ENCODE measurements at places on chromosomes 5 and 9.
A peak's percentile ranks its signal among the peaks of the same experiment; 100 is the strongest.

DNA sequence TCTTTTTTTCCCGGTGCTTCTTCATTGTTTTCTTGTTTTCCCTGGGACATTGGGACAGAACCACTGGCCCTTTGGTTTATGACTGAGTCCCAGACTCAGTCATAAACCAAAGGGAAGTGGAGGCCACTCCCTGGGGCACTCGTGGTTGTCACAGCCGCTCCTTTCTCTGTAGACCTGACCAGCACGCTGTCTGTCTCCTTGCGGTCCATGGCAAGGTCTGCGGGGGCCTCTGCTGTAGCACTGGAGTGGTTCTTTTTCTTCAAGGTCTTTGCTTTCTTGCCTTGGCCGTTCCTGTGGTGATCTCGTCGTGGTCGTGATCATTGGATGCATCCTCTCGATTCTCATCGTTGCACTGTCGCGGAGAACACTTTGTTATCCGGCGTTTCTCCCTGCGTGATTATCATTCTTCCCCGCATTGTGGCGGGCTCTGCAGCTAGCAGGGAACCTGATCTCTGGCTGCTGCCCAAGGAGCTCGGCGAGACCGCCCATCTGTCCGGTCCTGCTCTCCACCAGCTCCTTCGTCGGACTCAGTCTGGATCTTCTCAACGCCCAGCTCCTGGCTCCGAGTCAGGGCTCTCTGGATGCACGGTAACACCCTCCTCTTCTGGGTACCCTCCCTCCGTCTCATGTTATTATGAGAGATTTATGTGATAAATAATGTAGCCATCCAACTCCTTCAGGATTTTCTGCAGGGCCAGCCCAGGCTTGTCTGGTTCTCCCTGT, 43.5 kb upstream of the MPDZ start:
- no peak for DNase-seq

GRCh38 chr9:123067136-123067535, 33.7 kb downstream of the GPR21 start:
- no peak for DNase-seq

GRCh38 chr5:126014676-126015075, 408.5 kb upstream of the GRAMD2B start:
- DNase-seq, result peak; percentile 32

GRCh38 chr5:148125641-148126040, 42.7 kb upstream of the SPINK14 start:
- no peak for DNase-seq

GRCh38 chr9:125993466-125993865, 246.3 kb downstream of the PBX3 start:
- no peak for DNase-seq

DNA sequence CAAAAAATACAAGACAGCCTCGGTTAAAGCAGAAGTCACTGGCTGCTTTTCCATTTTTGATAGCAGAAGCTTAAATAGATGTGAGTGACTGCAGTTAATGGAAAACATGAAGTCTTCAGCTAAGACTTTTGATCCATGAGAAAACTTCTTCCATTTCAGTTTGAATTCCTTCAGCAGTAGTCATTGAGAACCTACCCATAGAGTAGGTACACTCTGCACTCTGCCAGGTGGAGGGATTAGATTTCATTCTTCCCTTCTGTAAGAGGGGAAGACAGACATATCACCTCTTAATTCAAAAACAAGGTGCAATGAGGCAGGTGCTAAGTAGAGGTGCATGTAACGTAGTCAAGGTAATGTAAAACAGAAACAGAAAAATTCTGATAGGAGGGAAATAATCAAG, 26.7 kb upstream of the XPA start:
- no peak for DNase-seq

DNA sequence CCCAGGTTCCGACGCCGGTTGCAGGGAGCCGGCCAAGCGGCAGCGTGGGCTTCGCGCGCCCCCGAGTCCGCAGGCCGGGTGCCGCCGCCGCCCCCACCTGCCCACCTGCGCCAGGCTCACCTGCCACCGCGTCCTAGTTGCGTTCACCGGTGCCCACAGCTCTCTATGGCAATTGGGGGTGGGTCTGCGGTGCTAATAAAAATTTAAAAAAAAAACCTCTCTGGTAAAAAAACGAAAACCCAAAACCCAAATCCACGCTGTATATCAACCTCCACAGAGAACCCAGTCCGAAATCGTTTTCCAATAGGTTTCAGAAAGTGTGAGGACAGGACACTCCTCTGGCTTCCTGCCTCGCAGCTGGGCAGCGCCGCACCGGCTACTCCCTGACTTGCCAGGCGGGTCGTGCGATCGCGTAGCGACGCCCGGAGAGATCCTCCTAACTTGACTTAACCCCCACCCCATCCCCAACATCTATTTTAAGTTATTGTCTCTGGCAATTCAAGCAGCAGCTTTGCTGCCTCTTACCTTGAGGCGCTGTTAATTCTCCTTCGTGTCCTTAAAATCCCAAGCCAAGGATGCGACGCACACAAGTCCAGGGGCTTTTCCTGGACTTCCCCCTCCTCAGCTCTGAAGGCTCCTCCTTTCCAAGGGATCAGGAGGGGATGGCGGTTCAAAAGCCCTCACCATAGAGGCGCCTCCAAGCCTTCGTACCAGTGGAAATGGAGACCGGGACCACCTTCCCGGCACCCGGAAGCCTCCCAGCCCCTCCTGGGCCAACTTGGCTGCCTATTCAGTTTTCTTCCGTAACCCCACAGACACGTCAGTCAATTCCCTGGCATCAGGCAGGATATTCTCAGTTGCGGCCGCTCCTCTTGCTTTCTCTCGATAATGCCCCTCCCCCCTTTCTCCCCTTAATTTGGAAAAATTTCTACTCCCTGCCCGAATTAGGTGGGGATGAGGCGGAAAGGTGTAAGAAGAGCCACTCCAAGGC, 1639.4 kb upstream of the C9orf72 start:
- DNase-seq, result peak; percentile 34

DNA sequence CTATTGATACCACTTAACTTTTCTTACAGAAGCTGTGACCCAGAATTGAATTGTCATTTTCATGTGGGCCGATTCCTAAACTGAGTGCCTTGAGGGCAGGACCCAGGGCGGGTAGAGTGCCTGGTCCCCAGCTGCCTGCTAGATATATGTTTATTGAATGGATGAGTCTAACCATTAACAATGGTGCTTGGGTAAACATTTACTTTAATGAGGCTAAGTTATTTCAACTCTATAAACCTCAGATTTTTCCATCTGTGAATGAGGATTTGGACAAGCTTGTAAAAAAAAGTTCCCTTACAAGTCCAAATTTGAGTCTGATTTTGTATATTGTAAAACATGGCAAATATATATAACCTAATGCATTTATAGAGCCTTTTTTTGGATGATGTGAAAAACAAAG, 181.8 kb upstream of the ELL2 start:
- DNase-seq, result no peak

DNA sequence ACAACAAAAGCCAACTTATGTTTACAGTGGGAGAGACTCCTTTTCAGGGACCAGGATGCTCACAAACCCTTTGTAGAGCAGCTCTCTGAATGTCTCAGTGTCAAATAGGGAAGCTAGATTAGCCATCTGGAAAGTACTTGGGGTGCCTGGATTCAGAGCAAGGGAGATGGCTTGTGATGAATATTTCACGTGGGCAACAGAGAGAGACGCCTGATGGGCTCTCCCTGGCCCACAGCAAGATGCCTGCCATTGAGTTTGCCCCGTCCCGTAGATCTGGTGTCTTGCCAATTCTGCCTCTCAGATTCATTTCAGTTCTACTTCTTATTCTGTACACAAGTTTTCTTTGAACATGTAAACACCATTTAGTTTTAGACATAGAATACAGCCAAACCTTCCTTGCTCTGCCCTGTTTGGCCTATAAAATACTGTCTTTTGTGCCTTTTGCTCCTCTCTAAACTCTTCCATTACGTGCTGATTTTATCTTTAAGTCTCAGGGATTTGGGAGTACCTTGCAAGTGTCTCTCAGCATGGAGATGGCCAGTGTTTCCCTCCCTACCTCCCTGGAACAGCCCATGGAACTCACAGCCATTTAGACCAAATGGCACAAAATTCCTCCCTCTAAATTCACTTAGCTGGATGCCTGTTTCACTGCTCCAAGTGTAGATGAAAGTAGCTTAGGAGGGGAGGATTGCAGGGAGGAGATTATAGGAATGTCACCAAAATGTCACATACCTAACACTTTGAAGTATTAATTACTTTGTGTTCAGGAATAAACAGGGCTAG, 234.3 kb downstream of the SAXO1 start:
- DNase-seq, result peak; percentile 26
